WTC11 (cell line): ENCODE measurements at places on chromosomes 3 and 15.

- no peaks in the 10 kb centered on the region for H3K27me3 ChIP-seq
- DNase-seq: no peak
- H3K27ac ChIP-seq: peak overlapping the region; percentile 35
- no peak overlapping the region for H3K4me3 ChIP-seq
Observed at GRCh38 chr15:98896802-98897732, 110.5 kb downstream of the PGPEP1L start.

DNA sequence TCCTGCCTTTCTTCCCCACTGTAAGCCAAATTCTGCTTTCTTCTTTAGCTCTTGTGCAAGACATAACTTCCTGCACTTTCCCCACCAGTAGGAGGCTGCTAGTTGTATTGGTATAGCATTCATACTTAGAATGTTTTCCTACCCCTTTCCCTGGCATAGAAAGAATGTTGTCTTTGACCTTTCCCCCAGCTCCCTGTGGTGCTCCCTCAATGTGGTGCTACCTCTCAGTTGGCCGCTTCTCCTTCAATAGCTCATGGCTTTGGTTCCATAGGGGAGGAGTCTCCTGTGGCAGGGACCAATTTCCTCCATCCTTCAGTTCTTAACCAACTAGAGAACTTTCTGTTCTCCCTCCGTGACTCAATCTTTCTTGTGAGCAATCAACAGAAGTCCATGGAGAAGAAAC lies 67.5 kb upstream of the AKAP13 start:
- H3K4me3 ChIP-seq: no peak overlapping the region
- 0 out of 2 replicates have a peak, but pooled peaks cover 2% of the 10 kb centered on the region for H3K27me3 ChIP-seq
- H3K4me1 ChIP-seq: peaks cover 11% of the 10 kb centered on the region
- H3K36me3 ChIP-seq: no peaks in the 10 kb centered on the region

GRCh38 chr3:67559029-67559605 lies 95.3 kb downstream of the SUCLG2 start:
- H3K27ac ChIP-seq: no peak overlapping the region
- no peak for DNase-seq
- peaks cover 9% of the 10 kb centered on the region for H3K4me1 ChIP-seq
- no peak overlapping the region for H3K4me3 ChIP-seq
- peaks cover 2% of the 10 kb centered on the region; the same call in 1 of the 2 replicates for H3K36me3 ChIP-seq

DNA sequence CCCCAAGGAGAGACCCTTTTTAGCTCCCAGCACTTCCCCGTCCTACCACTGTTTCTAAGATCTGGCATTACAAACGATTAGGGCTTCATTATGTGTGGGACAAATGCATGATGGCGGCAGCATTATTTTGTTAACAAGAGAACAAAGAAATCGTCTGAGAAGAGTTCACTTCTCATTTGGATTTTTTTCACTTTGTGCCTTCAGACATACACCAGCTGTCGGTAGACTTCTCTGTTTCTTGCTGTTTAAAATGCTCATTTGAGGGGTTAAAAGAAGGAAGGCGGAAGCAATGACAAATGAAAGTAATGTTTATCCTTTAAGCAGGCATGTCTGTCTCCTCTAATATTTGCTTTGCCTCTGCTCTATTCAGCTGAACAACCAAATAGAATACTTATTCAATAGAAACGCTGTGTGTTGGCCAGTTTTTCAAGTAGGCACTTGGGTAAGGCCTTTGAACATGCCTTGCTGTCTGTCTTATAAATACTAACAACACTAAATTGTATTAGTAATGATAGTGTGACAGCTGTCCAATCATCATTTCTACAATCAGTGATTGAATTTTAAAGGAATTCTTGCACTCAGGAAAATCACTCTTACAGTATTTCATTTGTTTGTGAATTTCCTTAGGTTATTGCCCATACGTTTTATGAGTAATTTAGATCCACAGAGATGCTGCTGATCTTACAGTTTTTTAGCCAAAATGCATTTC lies 382.4 kb downstream of the IL5RA start:
- peaks cover 9% of the 10 kb centered on the region for H3K27me3 ChIP-seq
- H3K4me3 ChIP-seq: no peak overlapping the region
- H3K36me3 ChIP-seq: peaks cover 76% of the 10 kb centered on the region
- H3K27ac ChIP-seq: no peak overlapping the region

DNA sequence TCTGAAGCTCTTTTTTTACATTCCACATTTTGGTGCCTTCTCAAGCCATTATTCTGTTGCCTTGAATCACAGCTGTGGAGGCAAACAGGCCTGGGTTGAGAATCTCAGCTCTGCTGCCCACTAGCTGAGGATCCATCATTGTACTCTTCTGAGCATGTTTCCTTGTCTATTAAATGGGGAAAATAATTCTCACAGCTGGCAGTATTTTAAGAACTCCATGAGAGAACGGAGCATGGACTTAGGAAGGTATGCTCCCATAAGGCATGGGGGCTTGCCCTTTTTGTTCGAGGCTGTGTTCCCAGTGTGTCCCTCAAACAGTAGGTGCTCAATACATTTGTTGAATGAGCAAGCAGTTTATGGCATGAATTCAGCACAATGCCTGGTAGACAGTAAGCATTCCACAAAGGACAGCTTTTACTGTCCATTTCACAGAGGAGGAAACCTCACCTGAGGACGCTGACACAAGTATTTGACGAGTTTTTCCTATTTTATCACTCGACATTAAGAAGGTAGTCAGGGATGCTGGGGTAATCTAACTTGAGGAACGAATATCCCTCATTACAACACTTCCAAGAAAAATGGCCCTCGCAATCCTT lies 2.1 kb upstream of the PTPRG start:
- DNase-seq: no peak
- H3K36me3 ChIP-seq: peaks cover 2% of the 10 kb centered on the region; the same call in 1 of the 2 replicates
- peaks cover 11% of the 10 kb centered on the region for H3K27me3 ChIP-seq
- peak overlapping the region; percentile 95 for H3K4me3 ChIP-seq

- H3K27ac ChIP-seq: no peak overlapping the region
- peaks cover 4% of the 10 kb centered on the region for H3K4me1 ChIP-seq
- no peaks in the 10 kb centered on the region for H3K27me3 ChIP-seq
- no peaks in the 10 kb centered on the region for H3K36me3 ChIP-seq
Observed at GRCh38 chr3:121748680-121749275, 763 bp downstream of the GOLGB1 start.

DNA sequence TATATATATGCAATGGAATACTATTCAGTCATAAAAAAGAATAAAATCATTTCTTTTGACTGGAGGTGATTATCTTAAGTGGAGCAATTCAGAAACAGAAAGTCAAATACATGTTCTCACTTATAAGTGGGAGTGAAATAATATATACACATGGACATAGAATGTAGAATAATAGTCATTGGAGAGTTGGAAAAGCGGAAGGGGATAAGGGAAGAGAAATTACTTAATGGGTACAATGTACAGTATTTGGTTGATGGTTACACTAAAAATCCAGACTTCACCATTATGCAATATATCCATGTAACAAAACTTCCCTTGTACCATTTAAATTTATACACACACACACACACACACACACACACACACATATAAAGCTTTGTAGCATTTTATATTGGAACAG lies 84.3 kb downstream of the RAP2B start:
- no peaks in the 10 kb centered on the region for H3K4me1 ChIP-seq
- DNase-seq: no peak
- no peak overlapping the region for H3K4me3 ChIP-seq
- H3K27ac ChIP-seq: no peak overlapping the region

DNA sequence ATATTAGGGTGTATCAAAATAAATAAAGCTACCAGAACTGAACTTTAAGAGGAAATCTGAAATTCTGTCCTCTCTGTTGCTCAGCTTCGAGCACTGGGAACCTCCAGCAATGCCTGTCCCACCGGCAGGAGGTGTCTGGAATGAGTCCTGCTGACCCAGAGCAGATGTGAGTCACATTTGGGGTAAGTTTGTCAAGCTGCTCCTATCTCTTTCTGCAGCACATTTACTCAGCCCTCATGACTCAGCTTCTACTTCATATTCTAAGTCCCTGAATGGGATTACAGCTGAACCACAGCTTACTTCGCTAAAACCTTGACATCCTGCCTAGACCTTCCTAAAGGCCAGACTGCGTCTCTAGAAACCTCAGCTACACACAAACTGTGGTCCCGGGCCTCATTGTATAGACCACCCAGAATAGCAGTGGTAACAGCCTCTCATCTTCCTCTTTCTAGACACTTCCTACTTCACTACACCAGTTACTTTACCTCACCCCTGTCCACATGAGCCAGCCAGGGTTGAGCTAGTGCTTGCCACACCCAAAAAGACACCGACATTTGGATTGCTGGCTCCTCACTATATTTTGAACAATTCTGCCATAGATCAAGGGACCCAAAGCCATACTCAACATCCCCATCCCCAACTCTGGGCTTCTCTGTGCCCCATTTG lies 109.6 kb upstream of the TMCO5A start:
- peaks cover 3% of the 10 kb centered on the region; the same call in 1 of the 2 replicates for H3K27me3 ChIP-seq
- DNase-seq: no peak
- H3K27ac ChIP-seq: no peak overlapping the region
- no peak overlapping the region for H3K4me3 ChIP-seq
- no peaks in the 10 kb centered on the region for H3K4me1 ChIP-seq
- H3K36me3 ChIP-seq: no peaks in the 10 kb centered on the region

GRCh38 chr3:146928421-146929059 lies 323.4 kb upstream of the PLSCR5 start:
- H3K27me3 ChIP-seq: no peaks in the 10 kb centered on the region
- H3K27ac ChIP-seq: no peak overlapping the region
- H3K36me3 ChIP-seq: no peaks in the 10 kb centered on the region
- H3K4me3 ChIP-seq: no peak overlapping the region
- DNase-seq: no peak

- no peak for DNase-seq
- peak overlapping the region; percentile 51; the same call in 1 of the 2 replicates for H3K27ac ChIP-seq
- no peak overlapping the region for H3K4me3 ChIP-seq
- H3K36me3 ChIP-seq: peaks cover 3% of the 10 kb centered on the region; the same call in 1 of the 2 replicates
Observed at GRCh38 chr15:26945046-26945445, 25.9 kb upstream of the GABRG3 start.

GRCh38 chr3:22581007-22581406 lies 622.1 kb upstream of the UBE2E2 start:
- H3K4me3 ChIP-seq: no peak overlapping the region
- no peak overlapping the region for H3K27ac ChIP-seq
- H3K36me3 ChIP-seq: peaks cover 3% of the 10 kb centered on the region
- peaks cover 13% of the 10 kb centered on the region for H3K4me1 ChIP-seq
- H3K27me3 ChIP-seq: no peaks in the 10 kb centered on the region

- DNase-seq: no peak
- no peak overlapping the region for H3K4me3 ChIP-seq
- peaks cover 13% of the 10 kb centered on the region for H3K4me1 ChIP-seq
- H3K27me3 ChIP-seq: no peaks in the 10 kb centered on the region
- no peaks in the 10 kb centered on the region for H3K36me3 ChIP-seq
Observed at GRCh38 chr15:69994429-69995205, 103.1 kb downstream of the TLE3 start.

GRCh38 chr3:111045564-111045963 lies 26.1 kb upstream of the NECTIN3 start:
- peak overlapping the region; percentile 85 for H3K27ac ChIP-seq
- no peak overlapping the region for H3K4me3 ChIP-seq
- H3K4me1 ChIP-seq: peaks cover 47% of the 10 kb centered on the region
- H3K36me3 ChIP-seq: peaks cover 28% of the 10 kb centered on the region
- no peak for DNase-seq
- H3K27me3 ChIP-seq: peaks cover 3% of the 10 kb centered on the region
